Cardiac septum (tissue), 1 donor: ENCODE measurements at places on chromosomes 6 and 20. TPM values are rescaled to one million over a fixed set of nuclear protein-coding genes. Genes with fewer than 3 reads are reported as not detected.
A peak's percentile ranks its signal among the peaks of the same experiment; 100 is the strongest.

OPRM1 gene
- total RNA-seq: not detected

LINC00237 gene
- total RNA-seq: not detected

PDYN gene
- not detected for total RNA-seq

DNA sequence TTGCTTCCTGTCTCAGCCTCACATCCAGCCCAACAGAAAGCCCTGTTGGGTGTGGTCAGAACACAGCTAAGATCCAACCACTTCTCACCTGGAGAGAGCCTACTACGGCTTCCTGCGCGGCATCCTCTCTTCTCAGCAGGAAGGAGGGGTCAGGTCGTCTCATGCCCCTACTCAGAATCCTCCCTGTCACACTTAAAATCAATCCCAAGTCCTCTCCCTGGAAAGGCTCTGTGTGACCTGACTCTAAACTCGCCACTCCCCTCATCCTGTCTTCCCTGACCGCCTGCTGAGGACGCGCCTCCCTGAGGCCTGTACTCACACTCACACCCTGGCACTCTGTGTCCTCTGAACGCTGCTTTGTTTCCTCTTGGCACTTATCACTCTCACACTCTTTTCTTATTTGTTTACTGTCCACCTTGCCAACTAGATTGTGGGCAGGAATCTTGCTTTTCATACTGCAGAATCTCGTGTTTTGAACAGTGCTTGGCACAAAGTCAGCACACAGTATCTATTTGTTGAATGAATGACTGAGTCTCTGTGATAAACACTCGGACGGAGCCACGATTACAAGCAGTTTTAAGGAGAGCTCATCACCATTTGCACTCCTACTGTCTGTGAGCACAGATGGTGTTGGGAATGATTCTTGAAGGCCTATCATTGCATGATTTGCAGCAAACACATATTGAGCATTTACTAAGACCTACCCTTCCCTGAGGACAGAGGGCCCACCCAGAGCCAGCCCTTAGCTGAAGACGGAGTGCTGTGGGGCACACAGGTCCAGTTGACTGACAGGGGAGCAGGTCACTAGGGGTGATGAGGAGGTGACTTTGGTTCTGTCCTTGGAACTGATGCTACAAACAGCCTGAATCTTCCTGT lies 18.7 kb downstream of the RAB5IF start:
- no peak for DNase-seq

GRCh38 chr6:4740032-4740431 lies 36.2 kb upstream of the CDYL start:
- DNase-seq: no peak

GRCh38 chr20:4504814-4505213 lies 216.9 kb upstream of the PRND start:
- DNase-seq: no peak

DNA sequence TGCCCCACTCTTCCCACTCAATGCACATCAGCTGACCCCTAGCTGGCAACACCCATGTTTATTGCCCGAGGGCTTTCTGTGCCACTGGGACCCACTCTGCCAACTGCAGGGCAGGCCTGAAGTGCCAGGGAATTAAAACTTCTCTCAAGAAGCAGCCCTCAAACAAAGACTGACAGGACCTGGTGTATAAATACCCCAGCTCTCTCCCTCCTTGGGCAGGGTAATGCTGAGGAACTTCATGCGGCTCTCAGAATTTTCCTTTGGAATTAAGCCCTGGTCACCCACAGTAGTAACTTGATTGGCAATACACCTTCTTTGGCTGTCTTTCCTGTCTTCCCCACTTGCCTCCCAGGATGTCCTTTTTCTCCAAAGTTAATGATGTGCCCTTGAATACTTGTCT lies 5.3 kb upstream of the GDAP1L1 start:
- DNase-seq: no peak

DNA sequence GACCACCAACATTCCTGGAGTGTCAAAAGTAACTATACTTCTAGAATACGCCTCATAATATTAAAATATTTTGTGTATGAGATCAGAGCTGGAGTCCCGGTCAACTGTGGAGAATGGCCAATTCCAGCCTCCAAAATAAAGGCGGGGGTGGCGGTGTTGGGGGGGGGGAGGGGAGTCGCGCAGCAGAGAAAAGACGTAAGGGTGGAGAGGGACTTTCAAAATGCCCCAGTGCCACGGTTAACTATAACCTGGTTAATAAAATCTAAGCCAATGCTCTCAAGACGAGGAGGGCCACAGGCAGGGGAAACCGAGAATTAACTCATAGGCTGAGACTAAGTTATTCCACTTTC lies 1.3 kb downstream of the NUP153 start:
- DNase-seq: no peak

- DNase-seq: no peak
These were observed 14.8 kb downstream of the CD2AP start for GRCh38 chr6:47492355-47492754.

GRCh38 chr20:57040924-57041323 lies 225.5 kb downstream of the BMP7 start:
- no peak for DNase-seq

- DNase-seq: no peak
These were observed 34.1 kb downstream of the CDC40 start for GRCh38 chr6:110214338-110214737.

DNA sequence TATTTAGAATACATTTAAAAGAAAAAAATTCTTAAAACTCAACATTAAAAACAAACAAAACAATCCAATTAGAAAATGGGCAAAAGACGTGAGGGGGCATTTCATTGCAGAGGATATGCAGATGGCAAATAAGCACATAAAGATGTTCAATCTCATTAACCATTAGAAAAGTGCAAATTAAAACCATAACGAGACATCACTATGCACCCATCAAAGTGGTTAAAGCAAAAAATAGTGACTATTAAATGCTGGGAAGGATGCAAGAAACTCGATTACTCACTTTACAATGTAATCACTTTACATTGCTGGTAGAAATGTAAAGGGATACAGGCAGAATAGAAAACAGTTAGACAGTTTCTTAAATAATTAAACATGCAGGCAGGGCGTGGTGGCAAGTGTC lies 59.0 kb downstream of the BCAS1 start:
- no peak for DNase-seq

- no peak for DNase-seq
These were observed 50.8 kb upstream of the SPTLC3 start for GRCh38 chr20:12957968-12958367.

DNA sequence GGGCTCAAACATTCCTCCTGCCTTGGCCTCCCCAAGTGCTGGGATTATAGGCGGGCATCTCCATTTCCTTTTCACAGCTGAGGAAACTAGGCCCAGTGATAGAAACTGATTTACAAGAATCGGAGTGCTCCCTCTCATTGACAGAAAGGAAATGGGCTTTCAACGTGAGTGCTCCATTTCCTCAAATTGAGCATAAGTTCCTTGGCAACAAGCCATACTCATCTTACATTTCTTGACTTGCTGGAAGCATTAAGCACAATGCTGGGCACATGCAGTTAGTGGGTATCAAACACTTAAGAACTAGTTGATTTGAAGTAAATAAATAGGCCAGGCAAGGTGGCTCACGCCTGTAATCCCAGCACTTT lies 54.7 kb downstream of the FGD2 start:
- no peak for DNase-seq

GRCh38 chr6:43952746-43953145 lies 174.5 kb downstream of the MRPL14 start:
- peak; percentile 39 for DNase-seq

GRCh38 chr6:162964488-162965140 lies 236.8 kb downstream of the PACRG start:
- DNase-seq: peak; percentile 76

DNA sequence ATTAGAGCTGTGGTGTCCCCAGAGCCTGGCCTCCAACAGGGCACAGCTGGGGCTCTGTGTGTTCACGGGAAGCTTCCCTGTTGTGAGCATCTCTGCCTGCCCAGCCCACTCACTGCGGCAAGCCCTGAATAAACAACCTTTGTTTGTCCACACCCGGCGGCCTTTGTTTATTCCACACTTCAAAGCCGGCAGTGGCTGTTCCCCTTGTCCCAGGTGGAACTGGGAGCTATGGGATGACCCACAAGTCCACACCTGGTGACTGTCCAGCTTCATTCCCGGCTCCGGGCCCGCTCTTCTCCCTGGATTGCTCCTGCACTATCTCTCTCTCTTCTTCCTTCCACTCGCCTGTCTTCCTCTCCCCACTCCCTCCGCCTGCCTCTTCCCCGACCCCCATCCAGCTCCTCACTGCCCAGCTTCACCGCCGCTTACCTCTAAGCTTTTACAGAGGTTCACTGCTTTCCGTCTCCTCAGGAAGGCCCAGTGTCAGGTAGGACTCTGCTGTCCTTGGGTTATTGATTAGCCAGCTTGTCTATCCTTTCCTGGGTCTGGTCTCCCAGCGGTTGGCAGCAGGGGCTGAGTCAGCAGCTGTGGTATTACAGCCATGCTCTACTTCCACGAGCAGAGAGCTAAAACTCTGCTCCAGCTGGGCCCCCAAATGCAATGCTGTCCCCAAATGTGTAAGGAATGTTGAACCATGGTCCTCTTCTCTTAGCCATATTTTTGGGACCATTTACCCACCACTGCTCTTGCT lies 17.8 kb downstream of the DACT2 start:
- DNase-seq: no peak

DNA sequence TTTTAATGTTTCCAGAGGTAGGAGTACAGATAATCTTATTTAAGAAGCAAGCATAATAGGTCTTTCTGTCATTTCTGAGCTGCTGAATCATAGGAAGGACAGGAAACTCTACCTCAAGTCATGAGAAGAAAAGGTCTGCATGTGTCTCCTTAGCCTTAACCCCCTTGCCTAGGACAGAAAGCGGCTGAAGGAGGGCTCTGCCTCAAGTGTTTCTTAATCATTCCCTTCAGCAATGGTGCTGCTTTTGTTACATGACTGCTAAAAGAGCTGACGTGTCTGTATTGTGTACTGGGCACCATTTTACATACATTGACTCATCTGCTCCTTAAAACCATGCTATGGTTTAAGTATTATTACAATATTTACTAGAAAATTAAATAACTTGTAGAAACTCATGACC lies 564.0 kb upstream of the AGPAT4 start:
- DNase-seq: no peak

GRCh38 chr6:72865467-72865866 lies 243.6 kb downstream of the KCNQ5 start:
- DNase-seq: no peak

DNA sequence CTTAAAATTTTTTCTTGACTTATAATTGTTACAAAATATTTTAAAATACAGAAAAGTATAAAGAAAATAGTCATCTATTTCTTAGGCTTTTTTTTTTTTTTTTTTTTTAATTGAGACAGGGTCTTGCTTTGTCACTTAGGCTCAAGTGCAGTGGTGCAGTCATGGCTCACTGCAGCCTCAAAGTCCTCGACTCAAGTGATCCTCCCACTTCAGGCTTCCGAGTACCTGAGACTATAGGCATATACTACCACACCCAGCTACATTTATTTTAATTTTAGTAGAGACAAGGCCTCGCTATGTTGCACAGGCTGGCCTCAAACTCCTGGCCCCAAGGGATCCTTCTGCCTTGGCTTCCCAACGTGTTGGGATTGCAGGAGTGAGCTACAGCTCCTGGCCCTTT lies 5.3 kb upstream of the ACAT2 start:
- no peak for DNase-seq

- DNase-seq: no peak
These were observed 89.9 kb upstream of the STMND1 start for GRCh38 chr6:17011985-17012384.

GRCh38 chr6:35218021-35218420 lies 4.3 kb downstream of the SCUBE3 start:
- no peak for DNase-seq

GRCh38 chr6:49454787-49455709 lies 8.0 kb downstream of the MMUT start:
- no peak for DNase-seq

- DNase-seq: peak; percentile 84
These were observed 917 bp upstream of the TEAD3 start for GRCh38 chr6:35497571-35498421.

GRCh38 chr6:18350712-18351111 lies 36.4 kb upstream of the RNF144B start:
- DNase-seq: no peak

DNA sequence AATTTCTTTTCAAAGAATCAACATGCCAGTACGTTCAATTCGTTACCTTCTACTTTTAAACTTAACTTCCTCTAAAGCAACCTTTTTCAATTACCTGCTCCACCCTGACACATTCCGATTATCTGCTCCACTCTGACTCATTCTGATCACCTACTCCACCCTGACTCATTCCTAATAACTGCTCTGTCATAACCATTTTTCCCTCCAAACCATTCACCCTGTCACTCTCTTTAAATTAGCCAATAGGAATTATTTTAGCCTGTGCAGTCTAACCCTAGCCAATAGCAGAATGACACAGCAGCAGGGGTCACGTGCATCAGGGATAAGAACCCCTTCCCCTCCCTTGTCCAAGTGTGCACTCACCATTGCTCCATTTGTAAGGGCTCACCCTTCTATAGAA lies 557.4 kb upstream of the EYS start:
- no peak for DNase-seq

- DNase-seq: no peak
These were observed 4.6 kb downstream of the KCNK5 start for GRCh38 chr6:39224523-39225182.

GRCh38 chr20:57117296-57117695 lies 149.1 kb downstream of the BMP7 start:
- no peak for DNase-seq

DNA sequence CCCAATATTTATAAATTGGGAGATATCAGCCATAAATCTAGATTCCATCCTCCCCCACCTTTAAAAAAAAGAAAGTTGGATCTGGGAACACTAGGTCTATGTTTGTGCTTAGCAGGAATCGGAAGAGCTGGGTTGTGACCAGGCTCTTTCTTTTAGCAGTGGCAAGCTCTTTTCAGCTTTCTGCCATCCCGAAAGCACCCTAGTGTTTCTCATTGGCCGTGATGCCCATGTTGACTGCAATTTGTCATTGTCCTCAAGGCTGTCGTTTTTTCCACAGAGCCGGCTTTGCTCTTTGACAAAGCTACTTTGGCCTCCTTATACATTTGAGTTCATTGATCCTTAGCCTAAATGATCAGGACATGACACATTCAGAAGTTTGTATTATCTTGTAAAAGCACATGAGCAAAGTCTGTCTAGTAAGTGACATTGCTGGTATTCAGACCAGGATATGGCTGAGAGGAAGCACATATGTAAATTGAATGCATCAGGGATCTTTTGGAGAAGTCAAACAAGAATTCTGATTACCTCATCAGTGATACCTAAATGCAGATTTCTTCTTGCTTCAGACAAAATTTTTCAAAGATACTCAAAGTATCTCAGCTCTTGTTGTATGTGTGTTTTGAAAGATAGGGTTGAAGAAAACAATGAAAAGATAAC lies 50.1 kb downstream of the CARMIL1 start:
- DNase-seq: no peak

GRCh38 chr6:21091411-21091810 lies 502.1 kb upstream of the SOX4 start:
- no peak for DNase-seq

DNA sequence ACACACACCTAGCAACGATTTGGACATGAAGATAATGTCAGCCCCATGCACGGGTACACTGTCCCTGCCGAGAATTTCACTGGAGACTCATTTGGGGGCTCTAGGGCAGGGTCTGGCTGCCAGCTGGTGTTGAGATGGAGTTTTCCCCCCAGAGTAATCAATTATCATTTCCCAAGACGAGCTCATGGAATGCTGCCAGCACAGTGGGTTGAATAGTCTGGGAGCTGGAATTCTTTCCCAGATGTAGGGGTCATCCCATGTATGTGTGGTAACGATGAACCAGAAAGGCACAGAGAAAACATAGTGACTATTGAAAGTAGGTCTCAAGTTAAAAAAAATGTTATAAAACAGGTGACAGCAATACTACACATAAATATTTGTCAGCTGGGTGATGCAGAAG lies 579.9 kb downstream of the MAFB start:
- DNase-seq: no peak

- DNase-seq: no peak
These were observed 41.9 kb upstream of the BHLHE23 start for GRCh38 chr20:63048516-63049190.
